MM.1S (cell line): ENCODE measurements at places on chromosomes 11 and 22.

GRCh38 chr11:115959081-115959486 lies 454.9 kb upstream of the CADM1 start:
- DNase-seq = no peak

DNA sequence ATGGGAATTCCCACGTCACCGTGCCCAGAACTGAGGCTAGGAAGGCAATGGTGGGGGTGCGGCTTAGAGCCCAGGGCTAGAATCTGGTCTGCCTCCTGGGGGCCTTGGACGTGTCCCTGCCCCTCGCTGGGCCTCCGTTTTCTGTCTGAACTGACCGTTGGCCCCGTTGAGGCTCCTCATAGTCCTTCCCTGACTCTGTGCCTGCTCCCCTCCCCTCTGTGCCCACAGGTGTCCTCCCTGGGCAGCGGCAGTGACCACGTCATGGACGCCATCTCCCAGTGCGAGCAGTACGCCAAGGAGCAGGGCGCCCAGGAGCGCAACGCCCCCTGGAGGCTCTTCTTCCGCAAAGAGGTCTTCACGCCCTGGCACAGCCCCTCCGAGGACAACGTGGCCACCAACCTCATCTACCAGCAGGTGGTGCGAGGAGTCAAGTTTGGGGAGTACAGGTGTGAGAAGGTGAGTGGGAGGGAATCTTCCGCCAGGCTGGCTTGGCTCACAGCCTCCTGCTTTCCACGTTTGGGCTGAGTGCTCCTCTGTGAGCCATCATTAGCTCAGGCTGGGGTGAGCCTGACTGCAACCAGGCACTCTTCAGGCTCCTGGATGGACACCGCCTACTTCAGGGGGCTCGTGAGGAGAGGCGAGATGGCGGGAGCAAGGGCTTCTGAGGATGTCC lies 63.9 kb downstream of the MYO7A start:
- DNase-seq = no peak

GRCh38 chr22:23859201-23859600 lies 1.5 kb downstream of the SLC2A11 start:
- no peak for DNase-seq

- DNase-seq = no peak
Observed at GRCh38 chr11:115450519-115450918, 53.7 kb downstream of the CADM1 start.

- DNase-seq = no peak
Observed at GRCh38 chr11:47137476-47137875, 39.2 kb downstream of the ARFGAP2 start.

- DNase-seq = peak; percentile 73
Observed at GRCh38 chr11:63567044-63567840, 4.1 kb upstream of the PLAAT2 start.

GRCh38 chr22:32985899-32986765 lies 72.0 kb downstream of the SYN3 start:
- peak; percentile 71 for DNase-seq
